ENCODE measurements at places on chromosomes 12 and 14. TPM values are rescaled to one million over a fixed set of nuclear protein-coding genes. Genes with fewer than 3 reads are reported as not detected.

GRCh38 chr14:100416921-100417860 lies 94.1 kb downstream of the SLC25A47 start:
- no peak for DNase-seq
- H3K36me3 ChIP-seq: no peaks in the 10 kb centered on the region

- H3K27me3 ChIP-seq: peaks cover 4% of the 10 kb centered on the region
- no peaks in the 10 kb centered on the region for H3K4me1 ChIP-seq
- no peak for DNase-seq
- H3K27ac ChIP-seq: no peak overlapping the region
- H3K4me3 ChIP-seq: no peak overlapping the region
These were observed 1.3 kb downstream of the LRRK2 start for GRCh38 chr12:40225984-40226602.

The RD3L gene
- not detected for total RNA-seq

DNA sequence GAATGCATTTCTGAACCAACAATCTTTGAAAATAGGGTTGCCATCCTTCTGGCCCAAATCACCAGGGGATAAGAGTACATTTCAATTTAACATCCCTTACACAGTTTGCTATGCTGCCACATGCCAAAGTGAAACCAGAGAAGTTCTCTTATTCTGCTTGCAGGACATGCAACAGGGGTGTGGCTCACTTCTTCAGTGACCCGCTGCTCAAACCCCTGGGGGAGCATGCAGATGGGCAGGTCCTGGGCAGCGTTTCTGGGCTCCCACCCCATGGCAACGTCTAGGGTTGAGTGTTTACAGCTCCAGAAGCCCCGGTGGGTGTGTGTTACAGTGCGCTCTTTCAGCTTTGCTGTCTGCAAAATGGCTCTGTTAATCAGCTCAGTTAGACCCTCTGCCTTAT lies 1306.3 kb upstream of the TMEM132C start:
- H3K4me1 ChIP-seq: no peaks in the 10 kb centered on the region
- no peaks in the 10 kb centered on the region for H3K27me3 ChIP-seq
- no peak overlapping the region for H3K4me3 ChIP-seq
- no peaks in the 10 kb centered on the region for H3K36me3 ChIP-seq

Measured in CD8-positive, alpha-beta memory T cell (primary cell).